CD4-positive, alpha-beta memory T cell (primary cell): ENCODE measurements at places on chromosomes 6 and 20. TPM values are rescaled to one million over a fixed set of nuclear protein-coding genes. Genes with fewer than 3 reads are reported as not detected.

The VSTM2L gene
- not detected for total RNA-seq

The BLCAP gene
- total RNA-seq = 87.5 TPM

- peak; percentile 65 for DNase-seq
Measured at GRCh38 chr20:35463455-35464300, 8.3 kb downstream of the CEP250 start.

GRCh38 chr6:75296811-75297779 lies 12.5 kb upstream of the TMEM30A start:
- DNase-seq = peak; percentile 51
